ENCODE measurements at places on chromosomes 4 and X. TPM values are rescaled to one million over a fixed set of nuclear protein-coding genes. Genes with fewer than 3 reads are reported as not detected.

Gene NAP1L2
- 0.23 TPM for total RNA-seq

Gene CTAG2
- not detected for total RNA-seq

Gene CFAP99
- not detected for total RNA-seq

Gene NEXMIF
- under 0.01 TPM for total RNA-seq

Gene MAGEA3
- 0.15 TPM for total RNA-seq

Gene RTL3
- not detected for total RNA-seq

Gene CENPI
- 0.94 TPM for total RNA-seq

Gene OCIAD1
- 74.2 TPM for total RNA-seq

Gene ZNF827
- total RNA-seq = 7.1 TPM

Gene NALF2
- total RNA-seq = not detected

Data from smooth muscle cell of the coronary artery (primary cell).